CD8-positive, alpha-beta T cell (primary cell): ENCODE measurements at places on chromosomes 5 and 9.

- DNase-seq, result no peak
Observed at GRCh38 chr5:94910721-94911120, 292.3 kb downstream of the SLF1 start.

GRCh38 chr5:139141446-139142204 lies 56.5 kb downstream of the SIL1 start:
- DNase-seq, result no peak

DNA sequence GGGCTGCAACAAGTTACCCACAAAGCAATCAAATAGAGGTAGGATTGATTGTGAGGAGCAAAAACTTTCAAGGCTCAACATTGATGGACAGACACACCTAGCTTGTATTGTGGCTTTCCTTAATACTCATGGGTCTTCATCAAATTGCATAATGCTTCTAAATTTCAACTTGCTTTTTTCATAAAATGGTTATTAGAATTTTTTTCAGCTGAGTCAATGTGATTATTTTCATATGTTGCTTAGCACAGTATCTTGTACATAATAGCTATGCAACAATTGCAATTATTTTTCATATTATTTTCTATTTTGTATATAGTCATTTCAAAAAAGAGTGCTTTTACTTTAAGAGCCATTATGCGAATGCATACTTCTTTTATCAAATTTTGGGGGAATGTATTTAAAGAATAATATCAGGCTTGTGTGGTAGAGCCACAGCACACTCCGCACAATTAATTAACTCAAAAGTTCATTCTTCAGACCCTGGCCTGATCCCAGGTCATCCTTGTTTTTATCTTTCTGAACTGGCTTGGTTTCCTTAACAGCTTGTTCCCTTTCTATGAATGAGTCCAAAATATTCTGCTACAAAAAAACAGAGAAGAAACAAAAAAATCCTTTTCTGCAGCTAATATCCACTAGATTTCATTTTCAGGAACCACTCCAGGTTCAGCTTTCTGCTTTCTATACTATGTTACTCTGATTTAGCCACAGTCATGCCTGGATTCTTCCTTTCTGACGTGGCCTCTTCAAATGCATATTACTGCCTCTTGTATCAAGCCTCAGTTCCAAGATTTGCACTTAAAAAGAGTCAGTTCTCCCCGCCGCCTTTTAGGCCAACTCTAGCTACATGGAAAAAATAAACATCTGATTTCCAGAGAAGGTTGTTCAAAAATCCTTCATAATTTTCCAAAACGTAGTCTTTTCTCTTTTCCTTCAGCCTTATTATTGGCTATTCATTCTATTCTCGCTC lies 45.3 kb upstream of the CDH9 start:
- DNase-seq, result no peak

DNA sequence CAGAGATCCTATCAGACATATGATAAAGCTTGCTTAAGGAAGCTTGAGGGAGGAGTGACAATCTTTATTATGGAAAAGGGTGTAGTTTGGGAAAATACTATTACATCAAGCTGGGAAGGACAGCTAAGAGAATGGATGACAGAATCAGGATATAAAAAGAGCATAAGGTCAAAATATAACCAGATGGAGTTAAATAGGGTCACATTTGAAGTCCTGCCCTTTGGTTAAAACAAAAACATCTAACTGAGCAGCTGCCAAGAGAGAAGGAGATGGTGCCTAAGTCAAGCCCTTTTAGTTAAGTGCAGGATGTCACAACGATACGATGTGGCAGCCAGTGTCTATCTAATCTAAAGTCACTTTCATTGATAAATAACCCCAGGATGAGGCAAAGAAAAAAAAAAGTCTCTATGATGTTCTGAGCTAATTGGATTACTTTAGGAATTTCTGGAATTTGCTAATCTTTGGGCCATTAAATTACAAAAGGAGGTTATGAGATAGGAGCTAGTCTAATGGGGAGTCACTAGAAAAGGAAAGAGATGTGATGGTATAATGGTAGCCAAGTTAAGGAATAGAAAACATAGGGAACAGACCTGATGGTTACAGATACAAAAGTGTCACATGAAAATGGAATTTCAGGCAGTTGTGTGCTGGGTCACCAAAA lies 365.2 kb downstream of the PDE4D start:
- no peak for DNase-seq

DNA sequence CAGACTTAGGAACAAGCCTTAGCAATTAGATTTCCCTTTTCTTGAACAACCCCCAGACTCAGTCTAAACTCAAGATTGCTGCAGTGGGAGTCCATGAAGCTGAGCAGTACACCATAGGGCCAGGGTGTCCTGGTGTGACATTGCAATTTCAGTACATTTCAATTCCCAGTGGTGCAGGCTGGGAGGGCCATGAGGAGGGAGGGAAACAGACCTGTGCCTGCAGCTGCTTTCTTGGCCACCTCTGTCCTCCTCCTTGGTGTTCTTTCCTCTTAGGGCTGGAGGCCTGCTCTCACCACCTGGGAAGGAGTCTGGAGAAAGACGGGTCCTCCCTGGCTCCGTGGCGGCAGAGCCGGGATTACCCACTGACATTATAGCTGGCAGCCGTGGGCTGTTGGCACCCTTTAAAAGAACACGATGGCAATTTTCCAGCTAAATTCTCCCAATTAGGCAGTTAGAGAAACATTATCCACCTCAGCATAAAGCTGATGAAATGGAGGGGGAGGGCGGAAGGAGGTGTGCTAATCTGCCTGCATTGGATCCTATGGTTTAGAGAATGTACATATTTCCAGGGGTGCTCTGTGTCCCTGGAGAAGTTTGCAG lies 186.4 kb downstream of the SLIT3 start:
- no peak for DNase-seq

DNA sequence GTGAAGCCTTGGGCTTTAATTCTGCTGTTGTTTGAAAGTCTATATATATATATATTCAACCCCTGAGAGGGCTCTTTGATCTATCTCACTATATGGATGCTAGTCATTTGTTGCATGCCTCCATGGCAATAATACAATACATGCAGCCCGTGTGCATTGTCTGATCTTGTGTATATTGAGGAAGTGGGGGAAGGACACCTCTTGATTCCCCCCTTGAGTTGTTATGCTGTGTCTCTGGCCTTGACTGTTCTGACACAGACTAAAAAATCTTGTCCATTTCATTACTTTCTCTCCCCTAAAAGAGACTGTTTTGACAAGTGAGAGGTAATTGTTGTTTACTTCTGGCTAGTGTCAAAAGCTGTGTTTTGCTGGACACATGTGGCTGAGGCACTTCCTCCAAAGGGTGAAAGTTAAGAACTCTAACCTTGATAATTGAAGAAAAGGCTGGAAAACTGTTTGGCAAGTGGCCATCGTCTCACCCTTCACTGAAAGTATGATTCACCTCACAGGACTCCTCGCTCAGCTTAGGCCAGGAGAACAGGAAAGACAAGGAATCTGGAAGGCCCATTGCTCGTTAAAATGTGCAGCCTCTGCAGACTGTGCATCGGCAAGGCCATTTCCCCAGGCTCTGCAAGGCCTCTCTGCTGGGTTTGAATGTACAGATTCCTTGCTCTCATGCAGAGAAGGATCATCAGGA lies 304.0 kb downstream of the PRELID2 start:
- DNase-seq, result no peak

- no peak for DNase-seq
Observed at GRCh38 chr9:118596374-118597015, 772.7 kb downstream of the BRINP1 start.

GRCh38 chr9:136327304-136327974 lies at the start of gene GPSM1:
Gene GPSM1, plus strand, starts transcription at chr9:136327539. Its CDS starts 157 bp downstream, at chr9:136327696.
- DNase-seq, result peak; percentile 56
